NCI-H510A treated with DMSO at 0.1 percent for 48 hours (cell line): ENCODE measurements at places on chromosomes 5 and 9.

- no peak for DNase-seq
These were observed 49.0 kb upstream of the IFNK start for GRCh38 chr9:27475057-27475595.

DNA sequence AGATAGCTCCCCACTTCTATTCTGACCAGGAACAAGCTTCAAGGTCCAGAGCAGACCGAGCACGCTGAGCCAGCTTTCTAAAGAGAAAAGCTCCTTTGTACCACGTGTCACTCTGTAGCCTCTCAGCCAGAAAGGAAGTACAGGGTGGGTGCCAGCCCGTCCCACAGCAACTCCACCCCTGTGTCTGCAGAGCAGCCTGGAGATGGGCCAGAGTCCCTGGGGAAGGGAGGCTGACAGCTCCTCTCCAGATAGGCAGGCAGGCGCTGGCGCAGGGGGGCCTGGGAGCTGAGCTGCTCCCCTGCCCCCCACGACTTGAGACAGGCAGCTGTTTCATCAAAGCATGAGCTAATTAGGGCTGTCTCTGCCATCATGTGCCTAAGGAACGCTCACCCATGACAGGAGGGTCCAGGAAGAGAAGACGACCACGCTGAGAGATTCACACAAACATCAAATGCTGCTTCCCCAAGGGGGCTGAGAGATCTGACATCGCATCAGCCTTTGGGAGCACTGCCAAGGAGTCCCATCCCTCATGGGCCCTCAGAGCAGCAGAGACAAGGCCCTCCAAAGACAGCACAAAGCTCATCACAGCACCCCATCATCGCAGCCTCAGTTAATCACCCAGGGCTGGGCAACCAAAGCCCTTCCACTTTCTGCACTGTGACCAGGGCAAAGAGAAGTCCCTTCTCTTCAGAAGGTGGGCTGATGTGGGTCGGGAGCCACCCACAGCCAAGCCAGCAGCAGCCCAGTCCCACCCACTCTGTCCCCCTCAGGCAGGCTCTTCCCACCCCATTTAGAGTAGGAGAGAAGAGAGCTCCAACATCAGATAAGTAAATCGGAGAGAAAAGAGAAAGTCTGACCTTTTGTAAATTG lies 78.5 kb upstream of the LRRTM2 start:
- DNase-seq: peak; percentile 49

DNA sequence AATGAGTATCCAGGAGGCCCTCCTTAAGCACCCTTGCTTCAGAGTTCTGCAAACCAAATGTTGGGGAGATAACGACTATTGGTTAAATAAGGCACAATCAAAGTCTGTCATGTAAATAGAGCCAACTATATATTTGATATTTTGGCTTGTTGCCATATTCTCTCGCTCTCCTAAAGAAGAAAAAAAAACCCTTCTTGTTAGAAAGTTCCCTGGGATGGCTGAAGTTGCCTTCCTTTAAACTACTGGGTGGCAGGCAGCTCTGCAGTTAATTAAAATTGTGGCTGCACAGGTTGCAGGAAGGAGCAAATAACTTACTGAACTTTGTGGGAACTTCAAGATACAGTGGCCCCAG lies 227.0 kb upstream of the ANKRD55 start:
- DNase-seq: no peak

DNA sequence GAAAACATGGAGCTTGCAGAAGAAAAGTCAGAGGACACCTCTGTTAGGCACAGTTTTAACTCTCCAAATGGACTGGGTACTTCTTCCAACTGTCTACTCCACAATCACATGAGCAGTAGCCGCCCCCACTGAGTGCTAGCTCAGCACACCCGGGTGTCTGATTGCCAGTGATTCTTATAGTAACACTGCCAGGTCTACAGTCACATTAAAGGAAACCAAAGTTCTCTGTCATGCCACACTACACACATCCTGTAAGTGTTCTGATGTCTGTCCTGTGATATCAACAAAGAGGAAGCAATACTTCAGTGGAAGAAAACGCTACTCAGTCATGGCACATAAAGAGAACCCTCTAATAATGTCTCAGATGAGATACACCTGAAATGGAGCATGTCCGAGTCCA lies at the start of gene HAVCR2:
Gene HAVCR2, minus strand, starts transcription at position 69 of the 400 bp plus-strand sequence. Its CDS starts 61 bp downstream, at position 8.
- no peak for DNase-seq

- no peak for DNase-seq
These were observed 16.7 kb downstream of the ABO start for GRCh38 chr9:133258061-133259015.

- no peak for DNase-seq
These were observed 6.1 kb downstream of the CSNK1G3 start for GRCh38 chr5:123518111-123518510.

GRCh38 chr9:38278457-38278856 lies 114.0 kb upstream of the ALDH1B1 start:
- DNase-seq: peak; percentile 57

- no peak for DNase-seq
These were observed 18.7 kb upstream of the PIK3R1 start for GRCh38 chr5:68196876-68197275.

- DNase-seq: no peak
These were observed 243 bp upstream of the SHISAL2B start for GRCh38 chr5:64690104-64690416.

DNA sequence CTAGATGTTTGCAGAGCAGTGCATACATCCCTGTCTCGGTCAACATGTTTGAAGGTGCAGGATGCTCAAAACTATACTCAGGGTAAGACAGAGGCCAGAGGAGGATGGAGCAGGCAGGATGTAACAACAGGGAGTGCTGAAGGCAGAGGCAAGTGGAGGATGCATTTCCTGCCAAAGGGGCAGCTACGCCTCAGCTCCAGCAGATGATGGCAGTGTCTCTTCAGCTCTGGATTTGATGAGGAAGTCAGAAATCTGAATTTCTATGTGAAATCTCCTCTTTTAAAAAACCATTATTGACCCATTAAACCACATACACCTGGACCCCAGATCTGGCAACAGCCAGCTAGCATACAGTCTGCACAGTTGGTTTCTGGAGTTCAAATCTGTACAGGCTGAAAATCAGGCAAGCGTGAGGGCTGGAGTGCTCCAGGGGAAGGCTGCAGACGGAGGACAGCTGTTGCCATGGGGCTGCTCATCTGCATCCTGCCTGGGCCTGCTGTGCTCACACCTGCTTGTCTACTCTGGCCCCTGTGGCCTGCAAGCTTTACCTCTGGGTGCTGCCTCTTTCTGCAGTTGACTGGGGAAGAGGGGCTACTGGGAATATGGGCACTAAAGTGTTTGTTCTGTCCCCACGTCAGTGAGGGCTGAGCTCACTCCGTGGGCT lies 152.9 kb upstream of the SLC28A3 start:
- DNase-seq: peak; percentile 95

GRCh38 chr5:163385271-163385670 lies 52.1 kb upstream of the CCNG1 start:
- no peak for DNase-seq

- no peak for DNase-seq
These were observed 25.6 kb upstream of the RANBP17 start for GRCh38 chr5:170836226-170836625.

- no peak for DNase-seq
These were observed 13.9 kb upstream of the BTNL3 start for GRCh38 chr5:180974612-180975315.

DNA sequence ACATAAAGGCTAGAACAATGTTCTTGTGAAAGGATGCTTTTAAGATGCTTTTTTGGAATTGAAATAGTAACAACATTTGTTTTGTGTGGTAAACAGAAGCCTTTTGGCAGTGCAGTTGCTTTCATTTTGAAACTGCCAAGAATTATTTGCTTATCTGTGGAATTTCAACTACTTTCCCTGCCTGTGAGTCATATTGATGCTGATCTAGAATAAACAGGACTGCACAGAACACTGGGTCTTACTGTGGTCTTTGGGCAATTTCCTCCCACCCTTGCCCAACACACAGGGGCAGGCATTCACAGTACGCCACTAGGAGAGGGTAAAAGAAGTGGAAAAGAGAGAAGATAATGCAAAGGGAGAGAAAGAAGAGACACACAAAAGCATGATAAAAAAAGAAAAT lies 483.7 kb downstream of the ELAVL2 start:
- no peak for DNase-seq

DNA sequence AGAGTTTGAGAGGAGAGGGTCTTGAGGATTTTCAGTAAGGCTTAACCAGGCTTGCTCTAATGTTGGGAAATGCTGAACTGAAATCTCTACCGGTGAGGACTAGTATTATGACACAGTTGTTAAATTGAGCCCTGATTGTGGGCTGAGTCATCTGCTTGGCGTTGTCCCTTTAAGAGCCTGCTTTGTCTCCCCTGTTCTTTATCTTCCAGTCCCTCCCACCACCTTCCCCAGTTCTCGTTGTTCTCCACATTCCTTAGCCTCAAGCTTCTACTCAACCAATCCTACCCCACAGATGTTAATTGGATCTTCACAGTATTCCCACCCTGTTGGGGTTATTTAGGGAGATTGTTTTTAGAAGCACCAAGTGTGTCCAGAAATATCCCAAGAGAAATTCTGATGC lies 57.6 kb downstream of the ANKRD55 start:
- no peak for DNase-seq

GRCh38 chr5:92003806-92004205 lies 620.7 kb upstream of the ARRDC3 start:
- no peak for DNase-seq

DNA sequence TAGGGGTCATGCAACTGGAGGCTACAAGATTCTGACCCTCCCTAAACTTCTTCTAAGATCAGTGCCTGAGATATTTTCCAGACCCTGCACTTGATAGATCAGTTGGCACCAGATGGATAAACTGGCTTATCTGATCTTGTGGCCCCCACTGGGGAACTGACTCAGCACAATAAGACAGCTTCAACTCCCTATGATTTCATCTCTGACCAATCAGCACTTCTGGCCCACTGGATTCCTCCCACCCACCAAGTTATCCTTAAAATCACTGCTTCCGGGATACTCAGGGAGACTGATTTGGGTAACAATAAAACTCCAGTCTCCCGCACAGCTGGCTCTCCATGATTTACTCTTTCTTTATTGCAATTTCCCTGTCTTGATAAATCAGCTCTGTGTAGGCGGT lies 2180.4 kb upstream of the WWC1 start:
- no peak for DNase-seq

- DNase-seq: no peak
These were observed 86.1 kb downstream of the ZNF354C start for GRCh38 chr5:179146277-179146676.

DNA sequence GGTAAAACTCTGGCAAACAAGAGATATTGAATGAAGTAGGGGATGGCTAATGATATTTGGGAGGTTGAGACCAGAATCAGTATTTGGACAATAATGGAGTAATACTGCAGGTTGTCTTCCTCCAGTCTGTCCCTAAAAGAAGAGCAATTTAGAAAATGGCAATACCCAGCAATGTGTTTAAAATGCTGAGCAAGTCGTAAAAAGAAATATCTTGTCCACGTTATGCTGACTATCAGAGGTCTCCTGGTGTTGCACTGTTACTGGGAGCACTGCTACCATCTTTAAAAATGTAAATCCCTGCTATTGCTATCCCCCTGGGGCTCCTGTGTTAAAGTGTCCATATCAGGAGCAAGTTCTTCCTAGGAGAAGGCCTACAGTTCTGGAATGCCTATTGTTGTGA lies 10.4 kb downstream of the CYSTM1 start:
- no peak for DNase-seq

DNA sequence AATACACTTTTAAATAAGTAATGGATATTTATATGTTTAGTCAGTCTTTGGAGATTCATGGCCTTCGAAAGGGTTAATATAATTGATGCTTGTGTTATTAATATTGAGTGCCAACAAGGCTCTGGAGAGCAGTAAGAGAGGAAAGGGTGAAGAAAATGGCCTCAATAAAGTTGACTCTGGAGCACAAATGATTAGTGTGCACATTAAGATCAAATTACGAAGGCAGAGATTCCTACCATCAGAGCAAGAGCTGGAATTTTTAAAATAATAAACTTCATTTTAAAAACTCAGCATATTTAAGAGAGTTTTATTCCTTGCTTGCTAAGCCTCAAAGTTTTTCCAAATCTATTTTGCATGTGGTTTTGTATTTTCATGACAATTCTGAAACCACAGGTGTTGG lies 14.8 kb downstream of the SLC44A1 start:
- no peak for DNase-seq

- no peak for DNase-seq
These were observed 23.7 kb downstream of the NKX2-5 start for GRCh38 chr5:173211284-173211683.

- DNase-seq: no peak
These were observed 24.8 kb downstream of the GKAP1 start for GRCh38 chr9:83792746-83793145.

DNA sequence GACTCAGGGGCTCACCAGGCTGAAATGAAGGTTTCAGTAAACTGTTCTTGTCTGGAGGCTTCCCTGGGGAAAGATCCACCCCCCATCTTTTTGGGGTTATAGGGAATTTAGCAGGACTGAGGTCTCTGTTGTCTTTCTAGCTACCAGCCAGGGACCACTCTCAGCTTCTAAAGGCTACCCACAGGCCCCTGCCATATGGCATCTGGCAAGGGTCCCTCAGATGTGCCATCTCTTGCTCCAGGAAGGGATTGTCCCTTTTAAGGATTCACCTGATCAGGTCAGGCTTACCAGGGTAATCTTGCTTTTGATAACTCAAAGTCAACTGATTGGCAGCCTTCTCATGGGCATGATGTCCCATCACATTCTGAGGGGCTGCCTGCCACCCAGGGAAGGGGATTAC lies 65.0 kb downstream of the NSUN2 start:
- DNase-seq: no peak

- no peak for DNase-seq
These were observed 235.0 kb downstream of the ACTL7B start for GRCh38 chr9:108620767-108621166.

DNA sequence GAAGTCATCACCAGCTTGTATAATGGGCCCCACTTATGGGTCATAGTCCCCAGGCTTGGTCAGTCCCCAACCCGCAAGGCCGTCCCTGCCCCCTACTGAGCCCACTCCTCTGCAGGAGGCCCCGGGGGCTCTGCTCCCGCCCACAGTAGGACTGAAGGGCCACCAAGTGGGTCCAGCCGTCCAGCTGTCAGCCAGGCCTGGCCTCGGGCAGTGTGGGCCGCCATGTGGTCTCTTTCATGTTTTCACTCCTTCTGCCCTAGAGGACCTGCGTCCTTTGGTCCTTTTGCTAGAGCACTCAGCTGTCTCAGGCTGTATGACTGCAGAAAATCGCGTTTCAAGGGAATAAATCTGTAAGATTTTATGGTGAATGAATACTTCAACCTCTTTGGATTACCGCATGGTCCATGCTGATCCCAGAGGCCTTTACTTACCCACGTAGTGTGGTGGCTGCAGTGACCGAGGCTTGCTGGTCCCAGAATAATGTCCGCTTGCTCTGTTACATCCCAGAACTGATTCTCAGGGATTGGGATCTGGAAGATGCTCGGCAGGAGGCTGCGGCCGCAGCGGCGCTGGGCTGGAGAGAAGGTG lies 105.7 kb upstream of the FAM120A start:
- DNase-seq: no peak
